ENCODE measurements at places on chromosomes 6 and 20.

- DNase-seq = no peak
Observed at GRCh38 chr6:135183002-135183531, 2.0 kb downstream of the MYB start.

- no peak for DNase-seq
Observed at GRCh38 chr6:4940416-4940815, 63.4 kb downstream of the RPP40 start.

GRCh38 chr20:63740627-63741353, 1.2 kb downstream of the SLC2A4RG start:
- no peak for DNase-seq

DNA sequence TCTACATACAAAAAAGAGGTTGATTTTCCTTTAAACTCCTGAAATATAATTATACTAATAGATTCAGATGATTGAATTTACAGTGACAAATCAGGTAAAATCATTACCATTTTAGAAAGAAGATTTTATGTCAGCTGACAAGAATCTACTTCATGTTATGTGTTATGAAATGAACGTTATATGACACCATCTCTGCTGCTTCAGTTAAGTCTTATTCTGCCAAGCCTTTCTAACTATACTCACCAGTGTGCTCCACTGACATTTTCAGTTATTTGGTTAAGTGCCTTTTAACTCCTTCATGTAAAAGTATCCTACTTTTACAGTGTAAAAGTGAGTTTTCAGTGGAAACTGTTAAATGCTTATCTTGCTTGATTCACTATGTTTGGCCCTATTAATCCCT, 80.4 kb downstream of the RWDD2A start:
- no peak for DNase-seq

- DNase-seq = no peak
Observed at GRCh38 chr20:36885356-36885755, 9.4 kb downstream of the TLDC2 start.

DNA sequence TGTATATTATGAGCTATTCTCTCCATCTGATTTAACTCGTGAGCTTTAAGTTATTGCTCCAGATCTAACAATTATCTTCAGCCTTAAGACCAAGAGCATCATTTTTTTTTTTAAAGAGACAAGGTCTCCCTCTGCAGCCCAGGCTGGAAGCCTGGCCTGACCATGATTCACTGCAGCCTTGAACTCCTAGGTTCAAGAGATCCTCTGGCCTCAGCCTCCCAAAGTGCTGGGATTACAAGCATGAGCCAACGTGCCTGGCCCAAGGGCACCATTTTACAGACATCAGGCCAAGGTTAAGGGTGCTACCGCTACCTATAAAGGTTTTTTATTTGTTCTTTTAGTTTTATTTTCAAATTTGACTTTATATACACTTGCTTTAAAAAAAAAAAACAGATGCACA, 2.3 kb downstream of the SUPT3H start:
- no peak for DNase-seq

DNA sequence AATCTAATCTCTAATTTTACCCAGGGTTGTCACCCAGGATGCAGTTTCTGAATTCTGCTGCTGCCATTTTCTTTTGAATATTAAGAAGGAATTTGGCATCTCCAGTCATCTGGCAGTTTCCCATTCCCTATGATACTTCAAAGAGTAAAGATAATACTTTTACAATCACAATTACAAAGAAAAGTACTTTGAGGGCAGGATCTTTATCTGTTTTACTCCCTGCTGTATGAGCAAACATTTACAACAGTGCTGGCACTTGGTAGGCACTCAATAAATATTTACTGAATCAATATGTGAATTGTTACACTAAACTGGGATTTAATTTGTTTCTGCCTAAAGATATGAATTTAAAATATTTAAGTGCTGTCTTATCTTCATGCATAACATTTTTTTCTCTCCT, 224.9 kb downstream of the EPHA7 start:
- no peak for DNase-seq

- peak; percentile 72 for DNase-seq
Observed at GRCh38 chr6:105992315-105992961, 93.7 kb upstream of the PRDM1 start.

- peak; percentile 39 for DNase-seq
Observed at GRCh38 chr6:35522660-35523658, 10.3 kb upstream of the TULP1 start.

DNA sequence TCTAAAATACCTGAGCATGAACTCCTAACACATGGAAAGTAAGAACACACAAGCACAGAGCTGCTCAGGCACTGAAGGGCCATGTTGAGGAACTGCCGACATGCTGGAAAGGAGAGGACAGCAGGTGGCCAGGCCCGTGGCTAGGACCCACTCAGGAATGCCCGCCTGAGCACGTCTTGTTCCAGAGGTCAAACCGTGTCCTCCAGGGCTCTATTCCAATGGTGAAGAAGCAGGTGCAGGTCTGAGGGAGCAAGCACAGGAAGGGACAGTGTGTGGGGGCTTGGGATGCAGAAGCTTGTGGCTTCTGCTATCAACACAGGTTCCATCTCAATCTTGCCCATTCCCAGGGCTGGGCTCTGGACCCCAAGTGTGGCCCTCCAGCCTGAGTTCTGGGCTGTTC, 20.7 kb downstream of the CST9L start:
- no peak for DNase-seq

GRCh38 chr20:4299773-4300172, 284.4 kb upstream of the RNF24 start:
- no peak for DNase-seq

GRCh38 chr6:135505648-135506047, 8.1 kb upstream of the AHI1 start:
- no peak for DNase-seq

DNA sequence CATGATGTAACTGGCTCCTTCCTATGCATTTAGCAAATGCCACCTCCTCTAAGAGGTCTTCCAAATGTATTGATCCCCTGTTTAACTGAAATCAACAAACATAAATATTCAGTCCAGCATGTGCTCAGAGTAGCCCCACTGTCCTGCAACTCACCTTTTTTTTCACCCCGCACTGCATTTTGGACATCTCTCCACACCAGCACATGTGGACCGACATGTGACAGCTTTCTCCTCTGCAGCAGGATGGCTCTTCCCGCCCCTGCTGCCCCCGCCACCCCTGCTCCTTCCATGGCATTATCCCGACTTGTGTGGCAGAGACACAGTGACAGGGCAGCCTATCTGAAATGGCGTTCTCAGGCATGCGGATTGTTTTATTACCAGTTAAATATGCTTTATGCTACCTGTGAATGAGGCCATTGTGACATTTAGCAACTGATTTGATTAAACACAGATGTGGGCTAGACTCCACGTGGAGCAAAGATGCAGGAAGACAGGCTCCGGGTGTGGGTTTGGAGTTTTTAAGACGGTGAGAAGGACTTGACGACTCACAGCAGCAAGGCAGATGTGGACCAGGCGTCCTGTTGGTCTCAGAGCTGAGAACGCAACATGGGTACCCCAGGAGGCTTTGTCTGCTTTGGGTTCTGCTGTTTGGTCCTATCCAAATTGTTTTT, 161.2 kb downstream of the EYA2 start:
- no peak for DNase-seq

GRCh38 chr6:9699888-9700287, 715.0 kb downstream of the TFAP2A start:
- no peak for DNase-seq

DNA sequence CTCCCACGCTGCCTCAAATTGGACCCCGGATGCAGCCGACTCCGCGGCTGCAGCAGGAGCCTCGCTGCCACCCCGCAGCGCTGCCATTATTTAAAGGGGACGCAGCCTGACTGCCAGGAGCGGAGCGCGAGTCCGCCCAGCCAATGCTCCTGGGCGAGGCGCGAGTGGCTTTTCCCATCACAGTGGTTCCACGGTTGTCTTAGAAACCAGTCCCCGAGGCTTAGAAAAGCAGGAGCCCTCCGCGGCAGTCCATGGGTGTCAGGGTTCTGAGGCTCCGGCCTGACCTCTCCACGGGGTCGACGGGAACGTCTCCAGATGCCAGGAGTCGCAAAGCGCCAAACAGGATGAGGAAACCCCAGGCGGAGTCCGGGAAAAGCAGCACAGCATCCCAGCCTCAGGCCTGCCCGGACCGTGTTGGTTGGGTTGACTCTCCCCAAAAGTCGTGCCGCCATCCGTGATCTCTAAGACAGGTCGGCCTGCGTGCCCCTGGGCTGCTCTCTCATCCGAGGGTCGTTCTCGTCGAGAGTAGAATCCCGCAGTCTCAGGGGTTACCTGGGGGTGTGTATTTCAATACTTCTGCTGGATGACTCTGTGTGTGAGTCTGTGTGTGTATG, 975.8 kb upstream of the DEFB115 start:
- DNase-seq = no peak

DNA sequence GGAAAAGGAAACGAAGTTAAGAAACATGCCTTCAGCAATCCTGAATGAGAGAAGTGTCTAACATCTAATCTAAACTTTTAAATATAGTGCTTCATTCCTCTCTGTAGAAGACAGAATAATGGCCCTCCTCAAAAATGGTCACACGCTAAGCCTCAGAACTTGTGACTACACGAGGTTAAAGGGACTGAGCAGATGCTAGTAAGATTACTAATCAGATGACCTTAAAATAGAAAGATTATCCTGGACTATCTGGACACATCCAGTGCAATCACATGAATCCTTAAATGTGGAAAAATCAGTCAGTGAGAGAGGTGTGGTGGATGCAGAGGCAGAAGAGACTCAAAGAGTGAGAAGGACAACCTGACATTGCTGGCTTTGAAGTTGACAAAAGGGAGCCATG, 126.1 kb downstream of the TBX18 start:
- DNase-seq = no peak

DNA sequence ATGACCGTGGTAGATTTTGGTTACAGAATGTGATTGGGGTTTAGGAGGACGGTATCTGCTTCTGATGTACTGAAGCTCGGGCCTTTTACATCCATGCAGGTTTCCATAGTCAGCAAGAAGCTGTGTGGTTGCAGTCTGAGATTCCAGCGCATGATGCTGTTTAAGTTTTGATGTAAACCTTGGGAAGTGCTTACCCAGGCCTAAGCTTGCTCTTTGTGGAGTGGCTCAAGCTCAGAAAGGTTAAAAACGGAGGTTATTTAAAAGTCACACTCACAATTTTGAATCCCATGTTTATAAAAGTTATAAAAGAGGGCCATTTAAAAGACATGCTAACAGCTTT, 121.4 kb downstream of the TIAM2 start:
- DNase-seq = no peak

- DNase-seq = no peak
Observed at GRCh38 chr6:38512211-38512610, 127.5 kb downstream of the BTBD9 start.

GRCh38 chr20:9626357-9626756, 112.0 kb downstream of the LAMP5 start:
- no peak for DNase-seq

- no peak for DNase-seq
Observed at GRCh38 chr20:61360296-61360695, 108.2 kb downstream of the CDH4 start.

- DNase-seq = no peak
Observed at GRCh38 chr6:75278474-75279077, 6.0 kb downstream of the TMEM30A start.

GRCh38 chr6:75621846-75622245, 20.2 kb downstream of the SENP6 start:
- no peak for DNase-seq

- DNase-seq = no peak
Observed at GRCh38 chr6:20710341-20710740, 176.1 kb downstream of the CDKAL1 start.

DNA sequence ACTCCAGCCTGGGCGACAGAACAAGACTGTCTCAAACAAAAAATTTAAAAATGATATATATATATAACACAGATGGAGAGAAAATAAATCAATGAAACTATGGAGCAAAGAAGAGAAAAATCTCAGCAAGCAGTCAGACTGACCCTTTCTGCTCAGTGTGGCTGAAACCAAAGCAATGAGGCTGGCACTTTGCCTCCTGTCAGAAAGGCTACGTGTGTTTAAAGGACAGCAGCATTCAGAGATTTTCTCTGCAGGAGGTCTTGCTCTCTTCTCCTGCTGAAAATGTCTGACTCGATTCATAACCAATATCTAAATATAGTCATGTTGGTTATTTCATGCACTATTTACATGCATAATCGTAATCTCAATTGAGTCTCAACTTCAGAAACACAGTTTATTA, 527.0 kb upstream of the JARID2 start:
- DNase-seq = no peak

DNA sequence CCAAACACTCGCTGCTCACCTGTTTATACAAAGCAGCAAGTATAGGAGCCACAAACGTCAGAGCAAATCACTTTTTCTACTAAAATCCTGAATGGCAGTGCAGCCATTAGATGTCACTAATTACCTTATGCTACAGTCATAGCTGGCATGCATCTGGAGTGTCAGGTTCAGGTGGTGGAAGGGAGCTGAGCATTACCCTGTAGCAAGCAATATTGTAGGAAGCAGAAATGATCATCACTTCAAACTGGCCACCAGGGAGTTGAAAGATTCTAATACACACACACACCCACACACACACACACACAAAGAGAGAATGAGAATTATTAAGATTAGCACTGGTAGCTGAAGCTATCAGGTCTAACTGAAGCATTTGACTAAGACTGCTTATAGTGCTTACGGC, 75.8 kb downstream of the EFHC1 start:
- DNase-seq = no peak

- no peak for DNase-seq
Observed at GRCh38 chr6:158879180-158879579, 60.0 kb upstream of the EZR start.

- DNase-seq = no peak
Observed at GRCh38 chr20:43727980-43728590, 1.3 kb upstream of the GTSF1L start.

DNA sequence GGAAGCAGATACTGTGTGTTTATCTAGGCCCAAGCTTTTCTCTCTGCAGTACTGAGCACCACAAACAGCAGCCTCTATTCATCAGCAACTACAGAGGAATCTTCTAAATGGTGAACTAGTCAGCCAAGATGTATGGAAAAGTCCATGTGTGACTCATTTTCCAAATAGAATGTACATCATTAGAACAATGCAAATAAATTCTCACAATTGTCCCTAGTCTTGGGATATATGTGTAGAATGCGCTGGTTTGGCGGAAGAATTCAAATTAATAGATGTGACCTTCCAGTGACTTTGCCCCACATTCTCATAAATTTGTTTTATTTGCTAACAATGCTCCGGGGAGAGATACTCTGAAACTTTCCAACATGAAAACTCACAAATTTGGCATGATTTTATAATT, 436.2 kb downstream of the CBLN4 start:
- no peak for DNase-seq

GRCh38 chr6:36615018-36615761, 21.0 kb downstream of the SRSF3 start:
- DNase-seq = no peak

DNA sequence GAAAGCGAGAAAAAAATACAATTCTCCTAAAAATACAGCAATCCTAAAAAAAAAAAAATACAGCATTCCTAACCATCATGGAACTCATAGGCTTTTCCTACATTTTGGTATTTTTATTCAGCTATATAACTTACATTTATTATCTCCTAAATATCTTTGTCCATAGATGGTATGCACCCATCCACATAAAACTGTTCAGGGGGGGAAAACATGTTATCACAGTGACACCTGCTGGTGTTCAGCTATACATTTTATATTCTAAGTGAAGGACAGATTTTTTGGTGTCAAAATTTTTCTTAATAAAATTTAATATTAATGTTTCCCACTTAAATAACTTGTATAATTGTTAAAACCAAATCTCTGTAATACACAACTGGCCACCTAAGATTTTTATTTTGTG, 58.0 kb downstream of the BLOC1S5 start:
- no peak for DNase-seq

GRCh38 chr6:140062043-140063020, 687.9 kb upstream of the CITED2 start:
- no peak for DNase-seq

GRCh38 chr6:107718341-107718740, 105.8 kb downstream of the SCML4 start:
- DNase-seq = no peak

All from stimulated activated CD8-positive, alpha-beta memory T cell treated with anti-CD3 and anti-CD28 coated beads, Interleukin-7, amount 100 ng/mL, for 1 hour (primary cell).